ENCODE measurements at places on chromosomes 4 and X.

DNA sequence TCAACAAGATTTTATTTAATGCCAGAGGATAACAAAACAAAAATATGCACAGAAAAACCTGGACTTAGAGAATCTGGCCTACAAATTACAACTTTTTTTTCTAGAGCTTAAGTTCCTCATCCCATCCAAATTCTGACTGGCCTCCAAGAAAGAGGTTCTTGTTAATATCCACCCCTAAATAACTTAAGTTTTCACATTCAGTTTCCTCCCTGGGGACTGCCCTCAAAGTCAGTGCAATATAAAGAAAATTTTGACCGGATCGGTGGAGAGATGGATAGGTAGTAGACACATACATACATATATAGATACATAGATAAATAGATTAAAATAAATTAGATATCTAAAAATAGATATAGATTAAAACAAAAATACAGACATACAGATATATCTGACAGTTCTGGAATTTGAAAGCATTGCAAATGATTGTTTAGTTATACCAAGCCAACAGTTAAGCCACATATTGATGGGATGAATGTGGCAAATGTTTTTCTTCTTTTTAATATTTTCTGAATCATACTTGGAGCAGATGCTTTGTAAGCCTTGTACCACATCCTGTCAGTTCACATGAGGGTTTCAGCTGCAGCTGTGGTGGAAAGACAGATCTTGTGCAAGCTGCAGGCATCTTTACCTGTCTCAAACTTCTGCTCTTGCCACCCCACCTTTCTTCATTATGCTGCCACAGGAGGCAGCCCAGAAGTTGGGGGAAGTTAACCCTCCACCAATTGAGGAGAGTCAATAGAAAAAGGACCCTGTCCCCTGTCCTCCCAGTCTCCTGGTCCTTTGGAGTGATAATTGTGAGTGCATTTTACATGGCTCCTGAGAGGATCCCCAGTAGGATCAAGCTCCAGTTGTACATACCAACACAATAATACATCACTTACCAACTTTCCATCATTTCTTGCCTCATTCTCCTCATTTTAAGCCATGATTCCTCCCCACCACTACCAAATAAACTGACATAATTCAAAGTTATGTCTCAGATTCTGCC is 58.5 kb upstream of the PRDM8 start:
- DNase-seq: peak; percentile 49

- no peak for DNase-seq
These were observed 73.3 kb downstream of the RGS12 start for GRCh38 chr4:3365871-3366842.

DNA sequence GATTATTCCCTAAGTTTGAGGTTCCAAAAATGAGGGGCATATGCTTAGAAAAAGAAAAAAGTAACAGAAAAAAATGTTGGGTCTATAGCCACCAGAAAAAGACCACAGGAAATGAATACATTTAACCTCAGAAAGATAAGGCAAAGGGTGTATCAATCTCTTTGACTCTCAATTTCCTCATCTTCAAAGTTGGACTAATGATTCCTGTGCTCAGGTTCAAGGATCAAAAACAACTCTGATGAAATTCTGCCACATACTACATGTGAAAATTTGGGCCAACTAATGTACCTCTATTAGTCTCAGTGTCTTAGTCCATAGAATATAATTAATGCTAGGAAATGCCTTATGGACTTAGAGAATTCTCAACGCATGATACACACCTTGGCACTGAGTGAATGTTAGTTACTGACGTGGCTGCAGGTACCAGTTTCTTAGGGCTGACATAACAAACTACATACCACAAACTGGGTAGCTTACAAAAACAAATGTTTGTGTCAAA is 257.7 kb downstream of the ANKRD50 start:
- no peak for DNase-seq

DNA sequence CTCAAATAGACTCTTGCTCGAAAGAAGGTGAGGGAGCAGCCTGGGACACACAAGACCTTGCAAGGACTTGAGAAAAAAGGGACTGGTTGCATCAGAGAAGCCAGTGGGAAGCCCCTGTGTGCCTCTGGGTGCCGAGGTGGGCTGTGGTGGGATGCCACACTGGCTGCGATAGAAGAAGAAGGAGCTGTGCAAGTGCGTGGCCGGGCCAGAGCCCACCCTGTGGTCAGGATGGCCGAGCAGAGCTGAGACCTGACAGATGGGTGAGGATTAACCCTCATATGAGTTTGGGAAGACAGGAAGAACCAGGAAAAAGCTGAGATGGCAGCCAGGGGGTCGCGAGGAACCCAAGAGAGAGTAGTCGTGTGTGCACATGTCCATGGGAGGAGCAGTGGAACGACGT is 44.6 kb upstream of the HGFAC start:
- no peak for DNase-seq

- DNase-seq: no peak
These were observed 44.5 kb downstream of the SHROOM4 start for GRCh38 chrX:50769389-50770063.

GRCh38 chr4:156749426-156750403 is 221.9 kb downstream of the PDGFC start:
- DNase-seq: no peak

GRCh38 chr4:145736241-145736831 is 56.4 kb downstream of the C4orf51 start:
- no peak for DNase-seq

GRCh38 chrX:110086916-110087484 is 84.1 kb downstream of the TMEM164 start:
- no peak for DNase-seq

GRCh38 chrX:2628751-2629315 is 62.3 kb upstream of the CD99 start:
- no peak for DNase-seq

DNA sequence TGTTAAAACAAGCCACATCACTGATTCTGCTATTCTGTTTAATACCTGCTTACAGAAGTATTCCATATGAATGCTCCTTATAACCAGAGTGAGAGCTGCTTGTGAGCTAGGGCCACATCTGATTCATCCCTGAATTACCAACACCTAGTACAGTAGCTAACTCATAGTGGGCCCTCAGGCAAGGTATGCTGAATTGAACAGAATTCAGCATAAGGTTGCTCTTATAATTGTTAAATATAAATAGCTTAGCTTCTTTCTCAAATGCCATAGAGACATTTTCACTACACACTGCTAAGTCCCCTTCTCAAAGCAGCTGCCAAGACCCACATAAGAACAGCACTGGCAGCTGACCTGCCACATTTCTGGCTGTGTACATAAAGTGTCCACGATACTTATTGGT is 27.0 kb upstream of the MCF2 start:
- DNase-seq: no peak

- no peak for DNase-seq
These were observed 367.8 kb upstream of the SLC7A11 start for GRCh38 chr4:138609943-138610350.

DNA sequence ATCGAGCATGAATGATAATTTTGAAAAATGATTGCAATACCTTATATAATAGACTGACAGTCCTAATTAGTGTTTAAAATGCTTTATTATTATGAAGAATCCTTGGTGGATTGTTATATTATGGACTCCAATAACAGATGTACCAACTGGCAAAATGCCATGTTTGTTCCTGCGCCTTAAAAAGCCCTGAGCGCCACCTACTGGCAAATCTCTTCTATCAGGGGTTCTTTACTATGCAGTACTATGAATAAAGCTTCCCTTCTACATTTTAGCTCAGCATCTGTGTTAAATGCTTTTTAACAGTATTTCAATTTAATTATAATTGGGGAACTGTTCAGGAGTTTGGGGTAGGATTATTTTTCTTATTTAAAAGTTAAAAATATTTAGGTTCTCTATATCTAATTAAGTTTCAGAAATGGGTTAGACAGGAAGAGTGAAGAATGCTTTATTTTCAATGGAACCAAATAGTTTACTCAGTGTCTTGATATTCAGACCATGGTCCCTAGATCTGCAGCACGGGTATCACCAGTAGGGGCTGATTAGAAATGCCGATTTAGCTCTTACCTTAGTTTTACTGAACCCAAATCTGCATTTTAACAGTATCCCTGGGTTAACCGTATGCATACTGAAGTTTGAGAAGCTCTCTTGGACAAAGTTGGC is 20.0 kb downstream of the CFAP97 start:
- peak; percentile 60 for DNase-seq

- DNase-seq: no peak
These were observed 76.0 kb upstream of the SRD5A3 start for GRCh38 chr4:55269995-55270394.

DNA sequence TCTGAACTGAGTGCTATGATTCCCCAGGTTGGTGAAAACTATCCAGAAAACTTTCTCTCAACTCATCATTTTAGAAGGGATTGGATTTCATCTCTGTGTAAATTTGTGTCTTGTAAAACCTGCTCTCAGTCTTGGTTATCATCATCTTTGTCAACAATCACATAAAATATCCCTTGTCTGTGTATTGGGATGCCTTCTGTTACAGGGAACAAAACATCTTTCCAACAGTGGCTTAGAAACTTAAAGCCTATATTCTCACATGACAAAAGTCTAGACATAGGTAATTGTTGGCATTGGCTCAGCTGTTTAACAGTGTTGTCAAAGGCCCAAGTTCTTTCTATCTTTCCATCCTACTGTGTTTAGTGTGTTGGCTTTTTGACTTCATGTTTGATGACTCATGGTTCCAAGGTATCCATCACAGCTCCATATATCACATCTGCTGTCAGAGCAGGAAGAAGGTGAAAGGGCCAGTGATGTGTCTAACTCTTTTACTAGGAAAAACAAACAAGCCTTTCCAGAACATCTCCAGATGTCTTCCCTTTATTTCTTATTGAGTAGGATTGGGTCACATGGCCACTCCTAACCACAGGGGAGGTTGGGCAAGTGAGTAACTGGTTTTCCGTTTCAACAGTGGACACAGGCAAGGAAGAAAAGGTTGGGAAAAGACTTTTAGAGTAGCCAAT is 65.0 kb downstream of the PHEX start:
- DNase-seq: no peak

GRCh38 chrX:85024562-85024961 is 20.9 kb downstream of the APOOL start:
- DNase-seq: no peak

- DNase-seq: no peak
These were observed 1033.4 kb upstream of the LCORL start for GRCh38 chr4:19054916-19055315.

DNA sequence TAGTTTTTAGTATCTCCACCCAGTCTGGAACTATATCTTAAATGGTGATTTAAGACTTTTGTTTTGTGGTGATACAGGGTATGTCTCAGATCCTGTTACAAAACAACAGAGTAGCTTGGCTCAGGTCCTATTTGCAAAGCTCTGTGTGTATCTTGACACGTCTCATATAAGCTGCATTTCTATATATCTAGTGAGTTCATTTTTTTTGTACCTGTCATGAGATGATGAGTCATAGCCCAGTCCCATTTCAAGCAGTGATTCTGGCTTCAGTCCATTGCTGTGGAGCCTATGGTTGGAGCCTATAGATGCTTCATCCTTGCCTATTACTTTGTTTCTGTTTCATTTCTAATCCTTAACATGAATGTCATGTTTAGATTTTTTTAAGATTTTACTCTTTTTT is 23.0 kb downstream of the GRXCR1 start:
- no peak for DNase-seq

DNA sequence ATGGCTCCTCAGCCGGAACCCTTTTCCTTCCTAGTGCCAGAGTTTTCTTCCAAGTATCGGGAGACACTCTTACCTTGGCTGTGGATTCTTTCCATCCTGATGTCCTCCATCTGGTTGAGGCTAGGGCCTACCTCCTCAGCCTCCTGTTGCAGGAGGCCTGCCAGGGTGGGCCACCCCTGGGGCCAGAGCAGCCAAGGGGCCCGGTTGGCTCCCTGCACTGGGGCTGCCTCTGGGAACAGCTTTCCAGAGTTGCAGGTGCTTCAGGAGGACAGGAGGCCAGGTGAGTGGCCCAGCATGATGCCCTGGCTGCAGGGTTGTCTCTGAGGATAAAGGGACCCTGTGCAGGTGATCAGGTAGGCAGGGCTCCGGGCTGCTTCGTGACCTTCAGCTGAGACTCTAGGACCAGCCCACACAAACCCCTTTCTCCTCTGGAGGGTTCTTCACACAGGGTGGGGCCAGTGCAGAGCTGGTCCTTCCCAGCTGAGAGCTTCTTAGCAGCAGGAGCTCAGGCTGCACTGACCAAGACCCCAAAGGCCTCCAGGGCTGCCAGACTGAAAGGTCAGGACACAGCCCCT is 5.3 kb upstream of the GPR78 start:
- DNase-seq: no peak

DNA sequence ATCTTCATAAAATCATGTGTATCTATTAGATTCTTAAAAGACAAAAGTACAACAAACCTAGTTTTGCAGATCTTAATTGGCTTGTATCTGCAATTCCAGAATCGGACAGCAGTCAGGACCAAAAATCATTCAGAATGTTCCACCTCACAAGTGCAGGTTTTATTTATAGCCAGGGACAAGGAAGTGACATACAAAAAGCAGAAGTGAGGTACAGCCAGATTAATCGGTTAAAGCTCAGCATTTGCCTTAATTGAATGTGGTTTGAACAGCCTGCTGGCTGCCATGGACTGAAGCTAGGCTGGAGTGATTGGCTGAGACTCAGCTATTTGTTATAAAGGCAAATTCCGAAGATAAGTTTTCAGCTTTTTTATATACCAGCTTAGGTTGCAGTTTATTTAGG is 932.6 kb downstream of the C4orf33 start:
- no peak for DNase-seq

- no peak for DNase-seq
These were observed 71.0 kb downstream of the LAS1L start for GRCh38 chrX:65463550-65463949.

GRCh38 chr4:127203562-127204200 is 429.1 kb upstream of the INTU start:
- no peak for DNase-seq

GRCh38 chrX:15834053-15834452 is 20.6 kb downstream of the AP1S2 start:
- no peak for DNase-seq

- DNase-seq: no peak
These were observed 178.7 kb upstream of the LDB2 start for GRCh38 chr4:17077105-17077504.

- no peak for DNase-seq
These were observed 781.4 kb downstream of the KLHL13 start for GRCh38 chrX:117335209-117335608.

DNA sequence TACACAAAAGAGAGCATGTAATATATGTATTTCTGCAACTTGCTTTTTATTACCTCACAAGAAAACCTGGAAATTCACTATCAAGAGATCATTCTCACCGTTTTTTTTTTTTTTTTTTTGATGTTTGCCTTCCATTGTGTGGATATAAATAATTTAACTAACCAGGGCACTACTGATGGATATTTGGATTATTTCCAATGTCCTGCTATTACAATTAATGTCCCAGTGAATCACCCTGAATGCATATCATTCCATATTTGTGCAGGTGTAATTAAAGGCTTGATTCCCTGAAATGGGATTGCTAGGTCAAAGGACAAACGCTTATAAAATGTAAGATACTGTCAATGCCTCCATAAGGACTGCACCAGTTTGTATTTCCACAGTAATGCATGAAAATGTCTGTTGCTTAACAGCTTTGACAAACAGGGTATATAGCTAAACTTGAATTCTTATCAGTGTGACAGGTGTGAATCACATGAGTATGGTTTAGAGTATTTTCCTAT is 87.8 kb downstream of the NCAPG start:
- DNase-seq: no peak
